ENCODE measurements at places on chromosomes 4 and X. TPM values are rescaled to one million over a fixed set of nuclear protein-coding genes. Genes with fewer than 3 reads are reported as not detected.

DNA sequence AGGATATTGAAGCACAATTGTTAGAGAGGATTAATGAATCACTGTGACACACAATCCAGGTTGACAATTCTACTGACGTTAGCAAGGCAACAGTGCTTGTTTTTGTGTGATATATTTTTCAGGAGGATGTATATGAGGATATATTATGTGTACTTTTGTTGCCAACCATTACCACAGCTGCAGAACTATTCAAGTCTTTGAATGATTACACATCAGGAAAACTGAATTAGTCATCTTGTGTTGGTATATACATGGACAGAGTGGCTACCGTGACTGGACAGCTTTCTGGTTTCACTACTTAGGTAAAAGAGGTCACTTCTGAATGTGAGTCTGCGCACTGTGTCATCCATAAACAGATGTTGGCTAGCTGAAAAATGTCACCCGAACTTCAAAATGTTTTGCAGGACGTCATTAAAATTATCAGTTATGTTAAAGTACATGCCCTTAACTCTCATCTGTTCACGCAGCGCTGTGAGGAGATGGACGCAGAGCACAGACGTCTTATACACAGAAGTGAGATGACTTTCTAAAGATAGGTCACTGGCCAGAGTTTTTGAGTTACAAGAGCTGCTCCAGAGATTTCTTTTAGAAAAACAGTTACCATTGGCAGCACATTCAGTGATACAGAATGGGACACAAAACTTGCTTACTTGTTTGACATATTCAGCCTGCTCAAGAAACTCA, 69.0 kb downstream of the MRPL1 start:
- no peak overlapping the region for H3K27ac ChIP-seq
- H3K27me3 ChIP-seq, result peaks cover 2% of the 10 kb centered on the region
- H3K4me3 ChIP-seq, result no peak overlapping the region

GRCh38 chr4:153929675-153930074, 140.8 kb upstream of the SFRP2 start:
- H3K4me3 ChIP-seq, result no peak overlapping the region
- no peak overlapping the region for H3K27ac ChIP-seq
- H3K36me3 ChIP-seq, result no peaks in the 10 kb centered on the region
- H3K4me1 ChIP-seq, result no peaks in the 10 kb centered on the region
- DNase-seq, result no peak

GRCh38 chr4:98527534-98528269, 130.7 kb downstream of the TSPAN5 start:
- DNase-seq, result no peak
- H3K36me3 ChIP-seq, result no peaks in the 10 kb centered on the region
- H3K27me3 ChIP-seq, result peaks cover 1% of the 10 kb centered on the region
- peaks cover 28% of the 10 kb centered on the region for H3K4me1 ChIP-seq
- no peak overlapping the region for H3K27ac ChIP-seq

- no peak overlapping the region for H3K4me3 ChIP-seq
- no peak overlapping the region for H3K27ac ChIP-seq
- DNase-seq, result no peak
- no peaks in the 10 kb centered on the region for H3K4me1 ChIP-seq
- no peaks in the 10 kb centered on the region for H3K27me3 ChIP-seq
Observed at GRCh38 chr4:142365391-142365790, 480.7 kb downstream of the INPP4B start.

DNA sequence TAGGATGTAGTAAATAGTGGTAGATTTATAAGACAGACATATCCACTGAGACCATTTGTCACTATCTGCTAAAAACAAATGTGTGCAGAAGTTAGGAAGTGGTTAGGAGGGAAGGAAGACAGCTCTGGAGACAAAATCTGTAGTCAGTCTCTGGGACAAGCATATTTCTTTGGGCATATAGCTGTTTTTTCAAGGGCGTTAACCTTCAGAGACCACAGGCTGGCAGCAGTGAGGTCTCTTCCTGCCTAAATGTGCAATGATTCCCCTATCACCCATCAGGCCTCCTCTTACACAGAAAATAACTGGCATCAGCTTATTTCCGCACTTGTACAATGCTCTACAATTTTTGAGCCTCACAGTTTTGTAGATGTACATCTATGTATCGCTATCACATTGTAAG, 6.5 kb downstream of the TMEM150C start:
- no peak overlapping the region for H3K27ac ChIP-seq
- peaks cover 13% of the 10 kb centered on the region for H3K27me3 ChIP-seq
- DNase-seq, result no peak
- H3K4me1 ChIP-seq, result no peaks in the 10 kb centered on the region

- H3K36me3 ChIP-seq, result no peaks in the 10 kb centered on the region
- no peak for DNase-seq
- H3K27me3 ChIP-seq, result no peaks in the 10 kb centered on the region
- no peaks in the 10 kb centered on the region for H3K4me1 ChIP-seq
Observed at GRCh38 chrX:130746709-130747342, 156.2 kb downstream of the ENOX2 start.

DNA sequence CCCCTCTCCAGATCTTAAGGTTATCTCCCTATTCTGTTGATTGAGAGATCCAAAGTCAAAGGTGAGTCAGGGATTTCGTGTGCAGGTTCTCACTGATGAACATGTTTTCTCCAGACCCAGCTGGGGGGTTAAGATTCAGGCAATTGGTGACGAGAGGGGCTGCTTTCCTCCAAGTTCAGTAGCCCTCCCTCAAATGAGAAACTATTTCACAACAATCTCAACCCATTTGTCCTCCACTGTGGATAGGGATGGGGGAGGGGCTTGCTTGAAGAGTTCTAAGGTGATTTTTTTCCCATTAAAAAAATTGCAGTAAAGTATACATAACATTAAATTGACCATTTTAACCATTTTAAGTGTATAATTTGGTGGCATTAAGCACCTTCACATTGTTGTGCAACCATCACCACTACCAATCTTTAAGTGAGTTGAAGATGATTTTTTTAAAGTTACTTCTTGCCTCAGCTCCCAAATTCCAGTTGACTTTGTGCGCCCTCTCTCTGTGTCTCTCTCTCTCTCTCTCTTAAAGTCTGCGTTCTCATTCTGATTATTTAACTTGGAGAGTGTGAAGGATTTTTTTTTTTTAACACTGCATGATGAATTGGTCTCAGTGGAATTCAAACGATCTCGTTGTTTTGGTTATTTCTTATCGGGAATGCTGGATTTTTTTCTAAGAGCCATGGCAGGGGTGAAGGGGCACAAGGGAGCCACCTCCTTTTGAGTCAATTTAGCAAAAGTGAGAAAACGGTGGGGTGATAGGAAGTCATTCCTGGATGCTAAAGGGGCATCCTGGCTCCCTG, 175.9 kb downstream of the SHROOM3 start:
- no peak for DNase-seq
- H3K4me3 ChIP-seq, result no peak overlapping the region
- no peak overlapping the region for H3K27ac ChIP-seq
- H3K4me1 ChIP-seq, result no peaks in the 10 kb centered on the region

DNA sequence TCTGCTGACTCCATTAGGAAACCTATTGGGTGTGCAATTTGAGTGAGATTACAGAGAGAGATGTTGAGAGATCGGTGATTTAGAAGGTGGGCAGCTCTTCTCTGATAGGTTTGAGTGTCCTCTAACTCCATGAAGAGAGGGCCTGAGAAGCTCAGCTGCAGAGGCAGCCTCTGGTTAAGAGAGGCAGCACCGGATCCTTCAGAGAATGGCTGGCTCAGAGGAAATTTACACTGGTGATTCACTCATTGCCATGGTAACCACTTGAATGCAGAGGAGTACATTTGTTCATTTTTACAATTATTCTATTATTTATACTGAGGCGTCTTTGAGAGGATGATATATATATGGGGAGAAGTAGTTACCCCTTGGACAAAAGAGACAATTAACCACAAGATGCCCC, 171.7 kb downstream of the PDGFRA start:
- H3K4me1 ChIP-seq, result no peaks in the 10 kb centered on the region
- no peak overlapping the region for H3K27ac ChIP-seq
- no peak for DNase-seq
- H3K4me3 ChIP-seq, result no peak overlapping the region

DNA sequence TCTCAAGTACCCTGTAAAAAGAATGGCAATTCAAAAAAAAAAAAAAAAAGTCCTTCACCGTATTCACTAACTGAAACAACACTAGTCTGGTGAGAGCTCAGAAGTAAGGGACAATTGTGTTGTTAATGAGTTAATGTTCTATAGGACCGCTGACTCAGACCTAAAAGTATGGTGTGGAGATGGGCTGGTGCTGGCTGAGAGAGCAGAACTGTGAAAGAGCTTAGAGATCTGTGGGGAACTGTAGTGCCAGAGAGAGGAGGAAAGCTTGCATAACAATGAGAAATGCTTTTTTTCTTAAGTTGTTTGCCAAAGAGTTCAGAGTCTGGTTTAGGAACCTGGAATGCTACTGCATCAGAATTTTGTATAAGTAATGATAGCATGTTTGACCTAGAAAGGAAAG, 65.1 kb downstream of the LHFPL1 start:
- H3K4me1 ChIP-seq, result no peaks in the 10 kb centered on the region
- peaks cover 4% of the 10 kb centered on the region for H3K27me3 ChIP-seq
- no peaks in the 10 kb centered on the region for H3K36me3 ChIP-seq
- DNase-seq, result no peak
- H3K4me3 ChIP-seq, result no peak overlapping the region
- no peak overlapping the region for H3K27ac ChIP-seq

DNA sequence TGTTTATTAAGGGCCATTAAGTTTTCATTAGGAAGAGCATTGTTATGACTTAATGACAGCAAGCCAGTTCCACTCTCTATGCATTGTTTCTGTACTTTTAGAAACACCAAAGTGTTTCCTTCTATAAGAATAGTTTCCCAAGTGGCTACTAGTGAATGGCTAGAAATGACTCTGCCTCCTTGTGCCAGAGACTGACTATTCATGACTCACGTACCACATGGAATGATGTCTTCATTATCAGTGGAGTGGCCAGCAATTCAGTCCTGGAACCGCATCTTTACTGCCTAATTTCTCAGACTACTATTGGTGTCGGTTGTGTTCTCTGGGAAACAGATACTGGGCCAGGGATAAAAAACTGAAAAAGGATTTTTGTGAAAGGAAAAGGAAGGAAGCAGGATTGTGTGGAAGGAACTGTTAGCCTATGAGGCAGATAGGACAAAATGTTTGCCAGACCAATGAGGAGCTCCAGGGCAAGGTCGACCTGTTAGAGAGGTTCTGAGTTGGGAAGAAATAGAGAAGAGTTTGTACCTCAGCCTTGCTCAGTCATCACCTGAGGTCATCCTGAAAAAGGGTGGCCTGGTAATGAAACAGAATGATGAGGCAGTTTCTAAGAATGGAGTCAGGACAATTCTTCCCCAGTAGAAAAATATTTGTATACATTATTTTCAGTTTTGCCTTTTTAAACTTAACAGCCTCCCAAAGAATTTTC, 218.6 kb downstream of the SPCS3 start:
- H3K36me3 ChIP-seq, result no peaks in the 10 kb centered on the region
- H3K27ac ChIP-seq, result no peak overlapping the region
- no peak overlapping the region for H3K4me3 ChIP-seq
- no peak for DNase-seq
- no peaks in the 10 kb centered on the region for H3K27me3 ChIP-seq

DNA sequence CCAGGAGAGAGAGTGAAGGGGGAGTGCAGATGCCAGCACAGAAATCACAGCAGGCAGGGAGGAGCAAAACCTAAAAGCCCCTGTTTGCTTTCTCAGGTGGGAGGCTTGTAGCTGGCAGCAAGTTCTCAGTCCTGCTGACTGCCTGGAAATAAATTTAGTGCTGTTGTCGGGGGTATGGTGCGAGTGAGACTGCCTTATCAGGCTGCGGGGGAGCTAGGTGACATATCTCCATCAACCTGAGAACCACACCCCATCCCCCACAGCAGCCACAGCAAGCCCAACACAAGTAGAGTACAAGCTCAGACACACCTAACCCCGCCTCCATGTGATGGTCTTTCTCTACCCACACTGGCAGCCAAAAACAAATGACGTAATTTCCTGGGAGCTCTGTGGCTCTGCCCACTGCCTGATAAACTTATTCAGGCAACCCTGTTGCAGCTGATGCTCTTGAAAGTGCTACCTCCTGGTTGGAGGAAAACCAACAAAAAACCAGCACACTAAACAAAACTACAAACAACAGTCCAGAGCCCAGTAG, 953.4 kb upstream of the NDST4 start:
- H3K36me3 ChIP-seq, result no peaks in the 10 kb centered on the region
- no peak overlapping the region for H3K4me3 ChIP-seq
- H3K27me3 ChIP-seq, result no peaks in the 10 kb centered on the region
- no peak overlapping the region for H3K27ac ChIP-seq
- DNase-seq, result no peak

DNA sequence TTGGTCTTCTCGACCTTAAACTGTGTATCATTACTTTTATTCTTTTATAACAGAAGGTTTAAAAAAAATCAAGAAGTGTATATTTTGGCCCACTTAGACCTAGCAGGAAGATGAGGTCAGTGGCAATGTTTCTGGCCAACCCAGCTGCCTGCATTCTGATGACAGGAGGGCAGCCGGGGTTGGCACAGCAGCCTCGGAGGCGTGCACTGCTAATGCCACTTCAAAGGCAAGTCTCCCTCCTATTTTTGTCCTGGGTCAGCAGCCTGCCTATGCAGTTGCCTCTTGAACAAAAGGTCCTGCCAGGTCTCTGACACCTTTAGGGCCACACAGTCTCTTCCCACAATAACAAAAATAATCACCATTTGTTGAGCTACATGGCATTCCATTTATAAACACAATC, 89.4 kb upstream of the MYOZ2 start:
- no peak overlapping the region for H3K4me3 ChIP-seq
- H3K27ac ChIP-seq, result no peak overlapping the region
- no peaks in the 10 kb centered on the region for H3K36me3 ChIP-seq

DNA sequence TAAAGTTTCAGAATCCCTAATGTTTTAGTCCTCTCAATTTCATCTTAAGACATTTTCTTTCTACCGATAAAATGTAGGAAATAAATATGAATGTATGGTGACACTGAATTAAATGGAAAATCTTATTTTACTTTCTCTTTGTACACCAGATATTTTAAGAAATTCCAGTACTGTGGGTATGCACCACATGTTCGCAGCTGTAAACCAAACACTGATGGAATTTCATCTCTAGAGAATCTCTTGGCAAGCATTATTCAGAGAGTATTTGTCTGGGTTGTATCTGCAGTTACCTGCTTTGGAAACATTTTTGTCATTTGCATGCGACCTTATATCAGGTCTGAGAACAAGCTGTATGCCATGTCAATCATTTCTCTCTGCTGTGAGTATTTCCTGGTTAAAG, 26.9 kb downstream of the C4orf46 start:
- no peak overlapping the region for H3K4me3 ChIP-seq
- H3K27ac ChIP-seq, result no peak overlapping the region
- no peaks in the 10 kb centered on the region for H3K36me3 ChIP-seq
- no peak for DNase-seq
- H3K27me3 ChIP-seq, result peaks cover 10% of the 10 kb centered on the region

GRCh38 chr4:76341063-76341462, 34.5 kb downstream of the STBD1 start:
- H3K4me3 ChIP-seq, result no peak overlapping the region
- H3K36me3 ChIP-seq, result peaks cover 3% of the 10 kb centered on the region
- H3K4me1 ChIP-seq, result no peaks in the 10 kb centered on the region
- DNase-seq, result no peak
- peaks cover 6% of the 10 kb centered on the region for H3K27me3 ChIP-seq

- no peak overlapping the region for H3K27ac ChIP-seq
- H3K27me3 ChIP-seq, result peaks cover 2% of the 10 kb centered on the region
- H3K4me1 ChIP-seq, result no peaks in the 10 kb centered on the region
- no peak for DNase-seq
- no peak overlapping the region for H3K4me3 ChIP-seq
Observed at GRCh38 chrX:100662170-100662569, 18.2 kb downstream of the SRPX2 start.

Gene CENPVL2
- not detected for polyA plus RNA-seq

Gene TMEM271
- not detected for polyA plus RNA-seq

Gene PCYT1B
- not detected for polyA plus RNA-seq

Gene DCAF4L1
- polyA plus RNA-seq, result not detected
